ENCODE measurements at places on chromosomes 16 and 17. TPM values are rescaled to one million over a fixed set of nuclear protein-coding genes. Genes with fewer than 3 reads are reported as not detected.

- H3K27me3 ChIP-seq, result peaks cover 18% of the 10 kb centered on the region
- no peak for DNase-seq
- no peak overlapping the region for H3K4me3 ChIP-seq
- no peak overlapping the region for H3K27ac ChIP-seq
- H3K4me1 ChIP-seq, result peaks cover 21% of the 10 kb centered on the region
These were observed 91.2 kb upstream of the TNRC6C start for GRCh38 chr17:77867308-77867781.

GRCh38 chr16:79784007-79784406 is 183.5 kb upstream of the MAF start:
- no peak for DNase-seq
- no peak overlapping the region for H3K27ac ChIP-seq
- no peaks in the 10 kb centered on the region for H3K36me3 ChIP-seq
- H3K27me3 ChIP-seq, result peaks cover 6% of the 10 kb centered on the region

Gene PRAC2
- total RNA-seq, result not detected

Gene ASGR2
- not detected for total RNA-seq

DNA sequence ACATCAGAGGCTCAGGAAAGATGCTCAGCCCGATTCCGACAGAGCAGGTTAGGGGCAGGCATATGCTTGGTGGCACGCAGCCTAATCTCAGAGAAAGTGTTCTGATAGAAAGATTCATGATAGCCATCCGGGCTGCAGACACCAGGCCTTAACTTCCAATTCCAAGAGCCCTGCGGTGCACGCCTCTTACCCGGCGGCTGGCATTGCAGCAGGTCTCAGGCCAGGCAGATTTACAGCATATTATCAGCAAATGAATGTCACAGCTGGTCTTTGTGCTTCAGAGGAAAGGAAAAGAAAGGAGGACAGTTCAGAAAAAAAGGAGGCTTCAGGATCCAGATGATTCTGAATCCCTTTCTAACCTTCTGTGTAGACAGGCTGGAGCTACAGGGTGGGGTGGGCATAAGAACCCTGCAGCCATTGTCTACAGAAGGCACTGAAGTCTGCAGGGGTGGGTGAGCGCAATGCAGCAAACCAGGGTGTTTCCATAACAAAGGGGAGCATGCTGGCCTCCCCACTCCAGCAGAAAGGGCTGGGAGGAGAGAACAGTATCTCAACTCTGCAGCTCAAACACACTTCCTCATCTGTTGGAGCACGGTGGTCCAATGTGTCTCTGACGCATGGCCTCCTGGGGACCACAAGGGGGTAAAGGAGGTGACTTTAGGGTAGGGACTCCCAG is 277.4 kb upstream of the XYLT1 start:
- no peaks in the 10 kb centered on the region for H3K4me1 ChIP-seq
- H3K27me3 ChIP-seq, result no peaks in the 10 kb centered on the region
- H3K27ac ChIP-seq, result no peak overlapping the region
- no peak overlapping the region for H3K4me3 ChIP-seq

Gene FBXW10B
- 0.35 TPM for total RNA-seq

Gene MRC2
- total RNA-seq, result 2.4 TPM

Gene ZSCAN10
- total RNA-seq, result not detected

DNA sequence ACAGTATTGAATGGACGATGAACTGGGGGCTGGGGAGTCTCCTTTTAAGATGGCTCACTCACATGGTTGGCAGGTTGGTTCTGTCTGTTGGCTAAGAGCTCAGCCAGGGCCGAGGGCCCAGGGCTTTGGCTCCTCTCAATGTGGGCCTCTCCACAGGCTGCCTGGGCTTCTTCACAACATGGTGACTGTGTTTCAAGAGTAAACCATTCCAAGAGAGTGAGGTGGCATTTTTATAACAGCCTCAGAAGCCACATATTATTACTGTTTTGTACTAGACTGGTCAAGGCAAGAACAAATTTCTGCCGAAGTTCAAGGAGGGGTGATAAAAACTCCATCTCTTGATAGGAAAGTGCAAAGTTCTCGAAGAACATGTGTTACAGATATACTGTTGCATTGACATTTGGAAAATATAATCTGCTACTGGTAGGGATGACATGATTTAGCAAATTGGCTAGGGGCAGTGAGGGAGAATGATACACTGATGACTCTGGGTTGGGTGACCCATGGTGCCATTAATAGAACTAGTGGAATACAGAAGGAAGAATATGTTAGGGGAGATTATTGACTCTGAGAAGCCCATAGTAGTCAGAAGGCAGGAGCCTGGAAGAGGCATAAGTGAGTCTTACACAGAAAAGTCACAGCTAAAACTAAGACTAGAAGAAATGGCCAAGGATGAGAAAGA is 13.7 kb downstream of the KRABD2 start:
- H3K27me3 ChIP-seq, result no peaks in the 10 kb centered on the region
- no peaks in the 10 kb centered on the region for H3K36me3 ChIP-seq
- no peak for DNase-seq
- H3K4me1 ChIP-seq, result peaks cover 4% of the 10 kb centered on the region

Gene CCL3
- 414 TPM for total RNA-seq

DNA sequence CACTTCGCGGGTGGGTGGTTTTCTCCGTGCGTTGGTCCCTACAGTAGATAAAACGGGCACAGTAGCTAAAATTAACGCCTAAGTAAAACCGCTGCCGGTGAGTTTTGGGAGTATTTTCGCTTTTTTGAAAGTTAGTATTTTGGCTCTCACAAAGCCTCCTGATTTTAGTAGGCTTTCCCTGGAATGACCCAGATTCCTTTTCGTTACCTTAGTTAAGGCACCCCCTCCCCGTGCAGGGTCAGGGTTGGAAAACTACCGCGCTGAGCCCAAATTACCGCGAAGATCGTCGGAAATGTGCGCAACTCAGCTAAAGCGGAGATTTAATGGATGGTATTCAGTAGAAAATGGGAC is 28.3 kb upstream of the ST6GALNAC1 start:
- H3K36me3 ChIP-seq, result peaks cover 2% of the 10 kb centered on the region
- peak overlapping the region; percentile 96 for H3K4me3 ChIP-seq
- H3K4me1 ChIP-seq, result peaks cover 25% of the 10 kb centered on the region
- H3K27ac ChIP-seq, result peak overlapping the region; percentile 94

Gene TBC1D3G
- total RNA-seq, result not detected

DNA sequence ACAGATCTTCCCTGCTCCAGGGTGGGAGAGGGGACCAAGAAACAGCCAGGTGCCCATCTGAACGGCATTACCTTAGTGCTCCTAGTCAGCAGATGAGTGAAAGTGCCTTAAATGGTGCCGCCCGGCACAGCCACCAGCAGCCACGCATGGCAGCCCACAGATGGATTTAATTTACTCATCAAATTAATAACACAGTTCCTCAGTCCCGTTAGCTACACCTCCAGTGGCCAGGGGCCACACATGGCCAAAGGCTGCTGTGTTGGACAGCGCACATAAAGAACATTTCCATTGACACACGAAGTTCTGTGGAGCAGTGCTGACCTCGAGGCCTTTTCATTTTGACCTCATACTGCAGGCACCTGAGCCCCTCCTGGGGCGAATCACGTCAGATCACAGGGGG is 166.3 kb downstream of the CMIP start:
- DNase-seq, result no peak
- H3K27me3 ChIP-seq, result no peaks in the 10 kb centered on the region
- H3K4me1 ChIP-seq, result peaks cover 4% of the 10 kb centered on the region
- H3K36me3 ChIP-seq, result peaks cover 9% of the 10 kb centered on the region

DNA sequence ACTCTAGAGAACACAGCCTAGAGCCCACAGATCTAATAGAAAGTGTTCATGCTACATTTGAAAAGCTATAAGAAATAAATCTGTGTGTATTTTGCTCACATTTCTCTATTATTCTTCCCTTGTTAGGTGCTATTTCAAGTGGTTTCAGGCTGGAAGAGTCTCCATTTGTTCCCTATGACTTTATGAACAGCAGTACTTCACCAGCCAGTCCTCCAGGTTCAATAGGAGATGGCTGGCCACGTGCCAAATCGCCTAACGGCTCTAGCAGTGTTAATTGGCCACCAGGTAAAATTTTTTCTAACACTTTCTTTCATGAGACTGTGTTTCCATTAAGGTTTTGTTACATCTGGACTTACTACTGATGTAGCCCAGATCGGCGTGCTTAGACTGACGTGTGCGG is 30.7 kb upstream of the SLC5A11 start:
- peaks cover 63% of the 10 kb centered on the region for H3K36me3 ChIP-seq
- H3K27ac ChIP-seq, result no peak overlapping the region
- DNase-seq, result no peak
- no peaks in the 10 kb centered on the region for H3K27me3 ChIP-seq
- no peaks in the 10 kb centered on the region for H3K4me1 ChIP-seq
- H3K4me3 ChIP-seq, result no peak overlapping the region

- peaks cover 5% of the 10 kb centered on the region for H3K36me3 ChIP-seq
- H3K27me3 ChIP-seq, result peaks cover 2% of the 10 kb centered on the region
- H3K27ac ChIP-seq, result no peak overlapping the region
- H3K4me1 ChIP-seq, result peaks cover 55% of the 10 kb centered on the region
- no peak overlapping the region for H3K4me3 ChIP-seq
- DNase-seq, result no peak
These were observed 12.2 kb upstream of the AKTIP start for GRCh38 chr16:53515259-53515658.

GRCh38 chr17:697682-698081 is 17.0 kb downstream of the VPS53 start:
- H3K4me1 ChIP-seq, result peaks cover 2% of the 10 kb centered on the region
- peaks cover 32% of the 10 kb centered on the region for H3K36me3 ChIP-seq
- no peak overlapping the region for H3K4me3 ChIP-seq
- H3K27ac ChIP-seq, result no peak overlapping the region
- H3K27me3 ChIP-seq, result no peaks in the 10 kb centered on the region

DNA sequence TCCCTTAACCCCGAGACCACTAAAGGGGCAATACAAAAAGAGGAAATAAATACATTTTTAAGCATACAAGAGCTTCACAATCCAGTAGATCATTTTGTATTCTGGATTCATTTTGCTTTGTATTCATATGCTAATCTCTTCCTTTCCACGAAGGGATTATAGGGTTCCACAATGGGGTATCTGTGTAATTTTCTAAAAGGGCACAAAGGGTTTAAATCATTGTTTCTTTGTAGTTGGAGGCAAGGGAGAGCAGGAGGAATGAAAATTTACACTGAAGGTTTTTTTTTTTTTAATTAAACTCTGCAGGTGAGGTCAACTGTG is 592 bp upstream of the NUFIP2 start:
- no peaks in the 10 kb centered on the region for H3K27me3 ChIP-seq
- H3K27ac ChIP-seq, result peak overlapping the region; percentile 99
- peaks cover 24% of the 10 kb centered on the region for H3K4me1 ChIP-seq
- H3K4me3 ChIP-seq, result peak overlapping the region; percentile 99
- H3K36me3 ChIP-seq, result peaks cover 18% of the 10 kb centered on the region

Gene G6PC1
- not detected for total RNA-seq

DNA sequence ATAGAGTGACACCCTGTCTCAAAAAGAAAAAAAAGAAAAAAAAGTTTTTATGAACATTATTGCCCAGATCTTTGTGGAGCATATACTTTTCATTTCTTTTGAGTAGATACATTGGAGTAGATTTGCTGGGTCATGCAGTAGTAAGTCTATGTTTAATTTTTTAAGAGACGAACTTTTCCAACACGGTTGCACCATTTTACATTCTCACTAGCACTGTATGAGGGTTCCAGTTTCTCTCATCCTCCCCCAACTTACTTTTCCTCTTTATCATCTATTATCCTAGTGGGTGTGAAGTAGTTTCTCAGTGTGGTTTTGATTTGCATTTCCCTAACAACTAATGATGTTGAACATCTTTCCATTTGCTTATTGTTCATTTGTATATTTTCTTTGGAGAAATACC is 10.5 kb downstream of the RPS6KB1 start:
- peak overlapping the region; percentile 64 for H3K27ac ChIP-seq
- DNase-seq, result no peak
- H3K4me1 ChIP-seq, result peaks cover 19% of the 10 kb centered on the region
- H3K4me3 ChIP-seq, result no peak overlapping the region

GRCh38 chr17:16474012-16474725 is 17.8 kb downstream of the LRRC75A start:
- peak overlapping the region; percentile 53 for H3K27ac ChIP-seq
- no peak overlapping the region for H3K4me3 ChIP-seq
- no peaks in the 10 kb centered on the region for H3K27me3 ChIP-seq
- H3K36me3 ChIP-seq, result peaks cover 1% of the 10 kb centered on the region
- no peak for DNase-seq
- peaks cover 4% of the 10 kb centered on the region for H3K4me1 ChIP-seq

Gene CD300E
- not detected for total RNA-seq

Gene UTS2R
- total RNA-seq, result 0.14 TPM

Gene NME1
- total RNA-seq, result 447 TPM

GRCh38 chr17:81332914-81333528 is 37.9 kb upstream of the SLC38A10 start:
- DNase-seq, result no peak
- H3K4me3 ChIP-seq, result no peak overlapping the region
- H3K27me3 ChIP-seq, result no peaks in the 10 kb centered on the region
- no peak overlapping the region for H3K27ac ChIP-seq
- H3K4me1 ChIP-seq, result no peaks in the 10 kb centered on the region

GRCh38 chr16:51408357-51408756 is 257.3 kb upstream of the SALL1 start:
- no peaks in the 10 kb centered on the region for H3K36me3 ChIP-seq
- no peak overlapping the region for H3K4me3 ChIP-seq
- no peak for DNase-seq

DNA sequence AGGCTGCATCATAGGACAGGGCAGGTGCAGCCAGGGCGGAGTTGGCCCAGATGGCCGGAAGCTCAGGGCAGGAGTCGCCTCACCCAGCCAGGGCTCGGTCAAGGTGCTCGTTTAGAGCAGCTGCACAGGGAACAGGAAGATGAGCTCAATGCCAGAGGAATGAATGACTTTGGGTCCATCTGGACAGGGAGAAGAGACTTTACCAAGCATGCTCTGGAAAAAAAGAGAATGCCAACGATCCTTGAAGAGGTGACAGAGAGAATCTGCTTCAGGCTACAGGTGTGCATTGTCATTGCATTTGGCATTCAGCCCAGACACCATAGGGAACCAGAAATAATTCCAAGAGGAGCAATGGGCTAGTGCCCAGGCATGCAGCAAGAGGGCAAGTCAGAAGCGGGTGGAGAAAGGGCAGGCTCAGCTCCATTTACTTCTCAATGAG is 6.7 kb upstream of the MPP3 start:
- H3K27me3 ChIP-seq, result peaks cover 27% of the 10 kb centered on the region
- H3K36me3 ChIP-seq, result no peaks in the 10 kb centered on the region
- H3K4me3 ChIP-seq, result no peak overlapping the region
- DNase-seq, result no peak

Gene MIEN1
- 33.4 TPM for total RNA-seq

GRCh38 chr16:48511071-48511540 is 98.9 kb downstream of the N4BP1 start:
- no peaks in the 10 kb centered on the region for H3K4me1 ChIP-seq
- H3K36me3 ChIP-seq, result no peaks in the 10 kb centered on the region
- H3K27me3 ChIP-seq, result peaks cover 5% of the 10 kb centered on the region
- H3K4me3 ChIP-seq, result no peak overlapping the region
- H3K27ac ChIP-seq, result peak overlapping the region; percentile 56
- no peak for DNase-seq

- H3K27me3 ChIP-seq, result peaks cover 2% of the 10 kb centered on the region
- peaks cover 36% of the 10 kb centered on the region for H3K4me1 ChIP-seq
- peak overlapping the region; percentile 88 for H3K27ac ChIP-seq
- H3K36me3 ChIP-seq, result peaks cover 49% of the 10 kb centered on the region
- DNase-seq, result peak; percentile 80
These were observed 616 bp downstream of the ACTG1 start for GRCh38 chr17:81511804-81512561.

GRCh38 chr16:24700549-24701392 is 28.7 kb upstream of the TNRC6A start:
- H3K4me1 ChIP-seq, result no peaks in the 10 kb centered on the region
- no peak overlapping the region for H3K27ac ChIP-seq
- no peak overlapping the region for H3K4me3 ChIP-seq
- peaks cover 10% of the 10 kb centered on the region for H3K27me3 ChIP-seq

- no peak overlapping the region for H3K27ac ChIP-seq
- no peak overlapping the region for H3K4me3 ChIP-seq
- H3K36me3 ChIP-seq, result no peaks in the 10 kb centered on the region
These were observed 3.8 kb downstream of the ZPBP2 start for GRCh38 chr17:39871801-39872200.
